ENCODE measurements at places on chromosomes 16 and 17.

- DNase-seq: no peak
These were observed 12.1 kb upstream of the TBX21 start for GRCh38 chr17:47720754-47721533.

DNA sequence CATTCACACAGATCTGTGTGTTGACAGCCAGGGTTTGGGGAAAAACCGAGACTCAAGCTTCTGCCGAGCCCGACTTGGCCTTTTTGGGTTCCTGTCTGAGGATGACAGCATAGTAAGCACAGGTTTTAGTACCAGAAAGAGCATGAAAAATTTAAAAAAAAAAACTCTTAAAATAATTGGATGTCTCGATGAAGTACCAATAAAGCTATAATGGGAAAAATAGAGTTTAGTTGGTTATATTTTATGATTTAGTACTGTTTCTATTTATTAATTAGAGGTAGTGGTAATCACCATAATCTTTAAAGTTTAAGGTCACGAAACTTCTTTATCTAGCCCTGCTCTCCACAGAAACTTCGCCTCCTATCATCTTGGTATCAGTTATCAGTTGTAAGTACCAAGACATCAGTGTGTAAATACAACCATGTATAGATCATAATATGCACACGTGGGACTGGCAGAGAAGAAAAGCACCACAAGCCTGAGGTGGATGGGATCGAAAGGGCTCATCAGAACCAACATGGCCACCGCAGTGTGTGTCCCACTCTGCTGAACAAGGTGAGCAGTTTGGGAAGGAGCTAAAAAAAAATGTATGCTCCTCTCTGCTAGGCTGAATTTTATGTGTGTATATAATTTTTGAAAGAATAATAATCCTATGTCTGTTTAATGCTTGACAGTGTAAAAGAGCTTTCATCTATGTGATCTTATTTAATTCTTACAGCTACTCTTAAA lies 14.4 kb upstream of the EEF2K start:
- DNase-seq: no peak

GRCh38 chr16:56192635-56192945 lies 1.3 kb downstream of the GNAO1 start:
- DNase-seq: no peak

DNA sequence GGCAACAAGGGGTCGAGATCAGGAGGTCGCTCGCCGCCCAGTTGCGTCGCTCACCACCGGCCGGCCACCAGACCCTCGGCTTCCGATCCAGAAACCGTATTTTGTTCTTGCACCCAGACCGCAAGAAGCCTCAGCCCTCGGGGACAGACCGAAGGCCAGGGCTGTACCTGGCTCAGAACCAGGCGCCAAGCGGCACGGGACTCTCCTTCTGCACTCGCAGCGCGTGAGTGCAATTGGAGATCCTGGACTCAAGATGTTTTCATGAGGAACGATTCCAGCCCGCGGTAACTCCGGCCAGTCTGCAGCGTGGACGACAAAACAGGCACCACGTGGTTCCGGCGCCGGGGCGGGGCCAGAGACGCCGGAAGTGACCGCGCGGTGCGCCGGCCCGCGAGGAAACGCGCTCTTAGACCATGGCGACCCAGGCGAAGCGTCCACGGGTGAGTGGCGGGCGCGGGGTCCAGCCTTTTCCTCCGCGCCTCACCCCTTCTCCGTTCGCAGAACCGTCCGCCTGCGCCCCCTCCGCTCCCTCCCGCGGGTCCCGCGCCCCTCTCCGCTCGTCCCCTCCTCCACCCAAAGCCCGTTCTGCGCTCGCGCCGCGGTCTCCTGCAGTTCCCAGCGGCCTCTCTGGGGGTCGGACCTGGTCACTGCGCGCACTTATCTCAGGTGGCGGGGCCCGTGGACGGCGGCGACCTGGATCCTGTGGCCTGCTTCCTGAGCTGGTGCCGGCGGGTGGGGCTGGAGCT lies at the start of gene SETD6:
SETD6 (plus strand) TSS at position 393 of the 746 bp plus-strand sequence; CDS start at position 414, 21 bp downstream.
- DNase-seq: peak; percentile 50

DNA sequence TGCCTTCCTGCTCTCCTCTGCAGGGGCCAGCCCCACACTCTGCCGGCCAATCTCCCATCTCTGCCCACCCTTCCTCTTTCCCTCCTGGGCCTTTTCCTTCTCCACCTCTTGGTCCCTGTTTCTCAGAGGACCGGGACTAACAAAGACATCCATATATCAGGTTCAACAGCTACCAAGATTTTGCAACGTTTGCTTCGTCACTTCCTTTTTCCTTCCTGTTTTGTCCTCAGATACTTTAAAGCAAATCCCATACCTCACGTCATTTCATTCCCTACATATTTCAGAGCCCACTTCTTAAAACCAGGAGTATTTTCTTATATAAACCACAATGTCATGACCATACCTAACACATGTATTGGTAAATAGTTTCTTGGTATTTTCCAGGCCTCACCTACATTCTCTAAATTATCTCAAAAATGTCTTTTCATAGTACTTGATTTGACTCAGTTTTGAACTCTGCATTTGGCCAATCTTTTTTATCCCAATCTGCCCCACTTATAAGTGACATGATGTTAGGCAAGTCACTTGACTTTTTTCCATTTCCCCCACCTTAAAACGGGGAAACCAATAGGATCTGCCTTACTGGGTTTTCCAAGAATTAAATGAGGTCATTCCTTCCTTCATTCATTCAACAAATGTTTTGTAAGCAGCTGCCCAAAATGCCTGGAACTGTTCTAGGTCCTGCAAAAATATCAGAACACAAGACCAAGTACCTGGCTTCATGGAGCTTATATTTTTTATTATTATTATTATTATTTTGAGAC lies 7.2 kb upstream of the USP10 start:
- DNase-seq: no peak

GRCh38 chr17:30477774-30478115 lies 537 bp downstream of the GOSR1 start:
- DNase-seq: no peak

- no peak for DNase-seq
These were observed 5.0 kb upstream of the SPIRE2 start for GRCh38 chr16:89823087-89823823.

GRCh38 chr16:85057212-85057889 lies 29.8 kb downstream of the KIAA0513 start:
- DNase-seq: no peak

- DNase-seq: no peak
These were observed 71.4 kb downstream of the GNAO1 start for GRCh38 chr16:56262551-56263245.

- no peak for DNase-seq
These were observed 265.1 kb downstream of the CDH13 start for GRCh38 chr16:82891918-82892317.

DNA sequence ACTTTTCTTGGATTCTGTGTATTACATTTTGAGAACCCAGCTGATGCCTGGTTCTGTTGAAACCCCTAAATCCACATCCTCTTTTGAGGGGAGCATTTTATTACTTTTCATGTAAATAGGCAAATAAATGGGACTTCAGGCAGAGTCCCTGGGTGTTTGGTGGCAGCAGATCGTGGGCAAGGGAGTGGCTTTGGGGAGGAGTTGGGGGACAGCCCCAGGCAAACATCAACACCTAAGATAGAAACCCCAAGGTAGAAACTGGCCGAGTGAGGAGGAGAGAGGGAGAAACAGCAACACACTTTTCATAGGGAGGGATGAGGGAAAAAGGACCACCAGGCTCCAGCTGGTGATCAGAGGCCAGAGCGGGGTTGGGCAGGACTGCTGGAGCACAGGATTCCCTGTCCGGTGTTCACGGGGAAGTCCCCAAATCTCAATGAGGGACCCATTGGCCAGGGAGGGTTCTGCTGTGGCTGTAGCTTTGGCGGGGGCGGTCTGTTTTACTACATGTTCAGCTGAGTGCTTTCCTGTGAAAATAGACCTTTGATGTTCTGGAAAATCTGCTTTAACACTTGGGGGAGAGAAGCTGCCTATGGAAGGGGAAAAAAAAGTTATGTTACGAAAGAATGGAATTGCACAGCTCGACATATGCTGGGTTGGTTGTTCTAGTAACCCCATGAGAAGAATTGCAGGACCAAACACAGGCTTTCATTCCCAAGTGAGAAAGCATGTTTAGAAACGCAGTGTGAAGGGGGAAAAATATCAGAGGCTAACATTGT lies 46.6 kb downstream of the MSI2 start:
- no peak for DNase-seq

DNA sequence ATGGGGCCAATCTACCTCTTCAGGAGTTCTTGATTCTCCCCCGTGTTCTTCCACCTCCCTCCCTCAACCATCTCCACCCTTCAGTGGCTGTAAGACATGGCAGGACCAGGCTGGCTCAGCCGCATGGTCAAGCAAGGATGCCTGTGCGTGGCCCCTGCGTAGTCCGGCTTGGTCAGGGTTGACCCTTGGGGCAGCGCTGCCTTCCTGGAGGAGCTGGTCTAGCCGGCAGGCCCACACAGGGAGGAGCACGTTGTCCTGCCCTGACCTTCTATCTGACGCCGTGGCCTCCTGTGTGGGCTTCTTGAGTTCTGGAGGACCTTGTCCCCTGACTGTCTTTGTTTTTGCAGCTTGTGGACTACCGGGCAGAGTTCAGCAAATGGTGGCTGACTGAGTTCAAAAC lies 169.8 kb downstream of the DNAH9 start:
- DNase-seq: no peak

GRCh38 chr17:8994319-8994718 lies 27.0 kb upstream of the NTN1 start:
- DNase-seq: no peak

Data from skeletal muscle cell (primary cell).